ENCODE measurements at places on chromosomes 7 and 10. TPM values are rescaled to one million over a fixed set of nuclear protein-coding genes. Genes with fewer than 3 reads are reported as not detected.

MSMB gene
- not detected for total RNA-seq

AGR2 gene
- not detected for total RNA-seq

ADCYAP1R1 gene
- 0.11 TPM for total RNA-seq

PON1 gene
- total RNA-seq = not detected

PRXL2A gene
- 98.7 TPM for total RNA-seq

GRCh38 chr7:84363741-84364140, 169.2 kb upstream of the SEMA3A start:
- H3K4me1 ChIP-seq = no peaks in the 10 kb centered on the region
- no peak overlapping the region for H3K4me3 ChIP-seq
- no peak overlapping the region for H3K27ac ChIP-seq
- DNase-seq = no peak
- H3K36me3 ChIP-seq = no peaks in the 10 kb centered on the region

GRCh38 chr10:22226599-22226998, 8.8 kb upstream of the EBLN1 start:
- no peaks in the 10 kb centered on the region for H3K36me3 ChIP-seq
- H3K27me3 ChIP-seq = no peaks in the 10 kb centered on the region
- H3K27ac ChIP-seq = no peak overlapping the region

DNA sequence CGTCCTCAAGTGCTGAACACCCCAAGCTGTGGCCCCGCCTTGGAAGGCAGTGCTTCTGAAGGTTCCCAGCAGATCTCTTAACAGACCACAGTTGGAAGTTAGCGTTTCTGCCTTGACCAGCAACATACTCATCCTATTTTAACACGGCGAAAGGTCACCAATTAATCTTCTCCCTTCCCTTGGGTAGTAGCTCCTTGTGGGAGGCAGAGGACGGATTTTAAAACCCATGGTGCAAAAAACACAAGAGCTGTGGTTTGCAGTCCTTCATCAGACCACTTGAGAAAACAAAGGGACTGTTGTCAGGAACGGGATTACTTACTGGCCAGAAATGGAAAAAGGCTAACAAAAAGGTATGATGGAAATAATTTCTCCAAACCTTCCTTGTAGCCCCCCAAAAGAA, 87.3 kb downstream of the BEND7 start:
- H3K27me3 ChIP-seq = peaks cover 16% of the 10 kb centered on the region
- H3K27ac ChIP-seq = no peak overlapping the region
- H3K4me1 ChIP-seq = peaks cover 9% of the 10 kb centered on the region
- no peaks in the 10 kb centered on the region for H3K36me3 ChIP-seq

DNA sequence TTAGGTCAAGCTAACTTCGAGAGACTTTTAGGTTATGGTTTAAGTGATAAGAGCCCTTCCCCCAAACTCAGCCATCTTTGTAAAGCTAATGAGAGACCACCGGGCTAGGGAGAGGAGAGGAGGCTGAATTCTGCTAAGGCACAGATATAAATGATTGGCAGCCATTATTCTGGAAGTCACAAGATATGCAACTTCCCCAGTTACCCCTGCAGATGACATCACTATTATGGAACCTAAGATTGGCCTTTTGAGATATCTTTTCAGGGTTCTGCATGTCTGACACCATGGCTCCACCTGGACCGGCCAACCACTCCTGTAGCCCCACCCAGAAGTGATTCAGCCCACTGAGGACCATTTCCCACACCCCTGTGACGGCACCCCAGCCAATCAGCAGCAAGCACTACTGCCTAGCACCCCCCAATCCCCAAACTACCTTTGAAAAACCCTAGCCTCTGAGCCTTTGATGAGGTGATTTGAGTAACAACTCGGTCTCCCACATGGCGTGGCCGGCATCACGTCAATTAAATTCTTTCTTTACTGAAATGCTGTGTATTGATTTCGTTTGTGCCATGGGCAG, 14.4 kb downstream of the VIPR2 start:
- no peak for DNase-seq
- H3K4me3 ChIP-seq = no peak overlapping the region
- peaks cover 32% of the 10 kb centered on the region for H3K27me3 ChIP-seq
- no peaks in the 10 kb centered on the region for H3K36me3 ChIP-seq
- H3K4me1 ChIP-seq = no peaks in the 10 kb centered on the region

- no peaks in the 10 kb centered on the region for H3K36me3 ChIP-seq
- no peak overlapping the region for H3K27ac ChIP-seq
- no peak overlapping the region for H3K4me3 ChIP-seq
- peaks cover 5% of the 10 kb centered on the region for H3K27me3 ChIP-seq
Measured at GRCh38 chr7:36905841-36906240, 181.5 kb upstream of the AOAH start.

DNA sequence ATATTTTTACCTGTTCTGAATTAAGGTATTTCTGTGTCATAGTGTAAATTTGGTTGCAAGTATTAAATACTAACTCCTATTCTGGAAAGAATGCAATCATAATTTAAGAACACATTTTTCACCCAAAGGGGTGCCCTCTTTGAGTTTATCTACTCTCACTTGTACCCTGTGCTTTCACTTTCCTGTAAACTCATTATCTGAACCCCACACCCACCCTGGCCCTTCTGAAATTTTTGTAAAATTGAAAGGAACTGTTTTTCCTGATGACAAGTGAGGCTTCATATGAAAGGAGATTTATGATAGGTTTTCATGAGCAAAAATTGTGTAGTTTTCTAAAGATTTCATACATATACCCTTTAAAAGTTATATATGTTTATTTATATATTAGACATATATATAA, 134.5 kb downstream of the WNT2 start:
- no peak for DNase-seq
- no peaks in the 10 kb centered on the region for H3K36me3 ChIP-seq
- H3K27ac ChIP-seq = no peak overlapping the region
